ENCODE measurements at places on chromosomes 16 and 17. TPM values are rescaled to one million over a fixed set of nuclear protein-coding genes. Genes with fewer than 3 reads are reported as not detected.

Gene RAB37
- 1.5 TPM for total RNA-seq

GRCh38 chr16:28105297-28105696, 41.8 kb upstream of the GSG1L start:
- no peak for DNase-seq

DNA sequence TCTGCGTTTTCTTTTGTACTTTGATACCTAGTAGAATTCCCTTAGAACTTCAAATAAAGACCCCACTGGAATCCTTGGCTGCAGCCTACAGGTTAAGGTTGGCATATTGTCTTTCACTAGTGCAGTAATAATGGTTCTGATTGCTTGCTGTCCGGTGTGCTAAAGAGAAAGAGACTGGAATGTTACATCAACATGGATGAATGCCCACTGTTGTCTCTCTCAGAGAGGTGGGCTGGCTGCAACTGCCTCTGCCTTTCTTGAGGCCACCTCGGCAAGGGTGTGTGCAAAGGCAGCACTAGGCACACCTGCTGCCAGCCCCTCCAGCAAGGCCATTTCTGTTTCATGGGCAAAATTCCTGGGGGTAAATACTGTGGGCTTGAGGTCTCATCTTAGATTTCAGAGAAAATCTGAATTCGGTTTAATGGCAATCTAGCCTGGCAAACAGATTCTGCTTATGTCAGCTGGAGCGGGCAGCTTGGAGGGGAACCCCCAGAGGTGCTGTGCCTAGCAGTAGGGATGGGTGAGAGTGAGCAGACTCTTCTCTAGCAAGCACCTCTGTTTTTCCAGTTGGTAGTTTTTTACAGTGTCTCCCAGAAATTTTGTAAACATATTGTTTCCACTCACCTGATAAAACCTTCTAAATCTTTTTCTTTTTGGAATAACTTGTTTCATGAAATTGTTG, 54.0 kb downstream of the MRTFB start:
- DNase-seq: no peak

Gene DDX42
- total RNA-seq: 89.6 TPM

- no peak for DNase-seq
Observed at GRCh38 chr16:63442246-63442645, 1406.0 kb upstream of the CDH8 start.

- DNase-seq: no peak
Observed at GRCh38 chr17:13788385-13788784, 186.7 kb upstream of the HS3ST3A1 start.

DNA sequence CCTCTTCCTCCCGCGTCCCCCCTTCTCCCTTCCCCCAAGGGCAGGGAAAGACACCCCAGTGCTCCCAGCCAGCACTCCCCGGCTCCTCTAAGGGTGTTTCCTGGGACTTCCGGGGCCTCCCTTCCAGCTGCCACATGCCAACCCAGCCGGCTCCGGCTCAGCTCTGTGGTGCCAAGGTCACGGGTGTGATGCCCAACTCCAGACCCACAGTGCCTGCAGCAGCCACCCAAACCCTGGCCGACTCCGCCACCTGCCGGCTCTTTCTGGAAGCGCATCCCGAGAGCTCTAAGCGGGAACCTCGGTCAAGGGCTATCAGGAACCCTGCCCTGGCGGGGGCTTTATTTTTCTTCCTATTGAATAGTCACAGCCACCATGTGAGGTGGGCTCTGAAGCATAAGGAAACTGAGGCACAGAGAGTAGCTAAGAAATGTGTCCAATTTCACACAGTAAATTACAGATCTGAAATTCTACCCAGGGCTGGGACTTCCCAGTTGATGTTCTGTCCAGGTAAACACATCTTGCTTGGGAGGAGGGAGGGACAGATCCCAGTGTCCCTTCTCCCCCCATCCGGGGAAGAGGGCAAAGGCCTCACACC, 3.3 kb upstream of the PPP1R1B start:
- DNase-seq: peak; percentile 32

Data from Panc1 (cell line).